Epithelial cell of esophagus (primary cell): ENCODE measurements at places on chromosomes 4 and X.

- DNase-seq, result peak; percentile 67
These were observed 951 bp downstream of the SH3BP2 start for GRCh38 chr4:2793586-2794485.

DNA sequence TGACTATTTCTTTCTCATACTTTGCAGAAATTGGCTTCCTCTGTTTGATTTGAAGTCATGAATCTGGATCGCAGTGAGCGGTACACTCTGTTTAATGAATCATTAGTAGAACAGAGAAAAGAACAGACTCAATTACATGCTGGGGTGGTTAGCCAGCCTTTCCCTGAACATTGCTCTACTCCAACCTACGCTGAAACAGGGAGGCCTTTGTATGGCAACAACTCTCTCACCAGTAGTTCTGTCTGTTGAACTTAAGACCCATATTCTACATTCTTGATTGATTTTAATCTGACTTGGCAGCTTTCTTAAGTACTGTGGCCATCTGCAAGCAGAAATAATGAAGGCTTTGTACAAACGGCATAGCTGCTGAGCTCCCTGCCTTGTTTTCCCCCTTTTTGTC lies 19.0 kb upstream of the AP1S2 start:
- DNase-seq, result no peak

GRCh38 chr4:186104114-186104889 lies at the start of gene FAM149A:
FAM149A (plus strand) TSS chr4:186104704.
- DNase-seq, result peak; percentile 24

DNA sequence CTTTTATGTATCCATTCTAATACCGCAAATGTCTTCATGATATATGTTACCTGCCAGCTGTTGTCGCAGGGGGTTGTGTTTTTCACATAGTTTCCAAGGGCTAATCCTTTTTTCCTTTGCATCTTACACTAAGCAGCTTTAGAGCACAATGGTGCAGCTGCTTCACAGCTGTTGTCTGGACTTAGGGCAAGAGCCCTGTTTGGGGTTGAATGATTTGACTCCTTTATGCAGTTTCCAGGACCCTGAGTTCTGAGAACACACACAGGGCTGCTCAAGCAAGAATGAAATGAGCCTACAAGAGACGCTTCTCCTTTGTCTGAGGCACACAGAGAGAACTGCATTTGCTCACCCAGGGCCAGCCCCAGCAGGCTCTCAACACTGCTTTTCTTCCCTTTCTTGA lies 20.2 kb downstream of the CCNG2 start:
- no peak for DNase-seq

DNA sequence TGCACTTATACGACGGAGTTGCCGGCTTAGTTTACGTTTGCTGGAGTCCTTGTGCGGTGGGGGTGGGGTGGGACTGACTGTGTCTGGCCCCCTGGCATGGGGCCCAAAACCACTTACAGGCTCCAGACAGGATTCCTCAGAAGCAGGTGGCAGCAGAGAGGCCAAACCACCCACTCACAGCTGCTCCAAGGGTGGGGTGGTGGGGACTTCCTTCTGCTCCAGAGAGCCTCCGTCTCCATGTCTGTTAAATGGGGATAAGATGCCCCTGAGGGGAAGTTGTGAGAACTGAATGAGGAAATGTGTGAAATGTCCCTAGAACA lies 36.7 kb downstream of the PSAPL1 start:
- peak; percentile 1 for DNase-seq

- DNase-seq, result no peak
These were observed 51.4 kb upstream of the LSM6 start for GRCh38 chr4:146124023-146124680.

GRCh38 chr4:4533461-4534169 lies 8.2 kb downstream of the STX18 start:
- DNase-seq, result peak; percentile 4

GRCh38 chr4:136748773-136749172 lies 783.5 kb downstream of the PCDH18 start:
- no peak for DNase-seq

- peak; percentile 35 for DNase-seq
These were observed 127.3 kb downstream of the NEK1 start for GRCh38 chr4:169485086-169485485.

DNA sequence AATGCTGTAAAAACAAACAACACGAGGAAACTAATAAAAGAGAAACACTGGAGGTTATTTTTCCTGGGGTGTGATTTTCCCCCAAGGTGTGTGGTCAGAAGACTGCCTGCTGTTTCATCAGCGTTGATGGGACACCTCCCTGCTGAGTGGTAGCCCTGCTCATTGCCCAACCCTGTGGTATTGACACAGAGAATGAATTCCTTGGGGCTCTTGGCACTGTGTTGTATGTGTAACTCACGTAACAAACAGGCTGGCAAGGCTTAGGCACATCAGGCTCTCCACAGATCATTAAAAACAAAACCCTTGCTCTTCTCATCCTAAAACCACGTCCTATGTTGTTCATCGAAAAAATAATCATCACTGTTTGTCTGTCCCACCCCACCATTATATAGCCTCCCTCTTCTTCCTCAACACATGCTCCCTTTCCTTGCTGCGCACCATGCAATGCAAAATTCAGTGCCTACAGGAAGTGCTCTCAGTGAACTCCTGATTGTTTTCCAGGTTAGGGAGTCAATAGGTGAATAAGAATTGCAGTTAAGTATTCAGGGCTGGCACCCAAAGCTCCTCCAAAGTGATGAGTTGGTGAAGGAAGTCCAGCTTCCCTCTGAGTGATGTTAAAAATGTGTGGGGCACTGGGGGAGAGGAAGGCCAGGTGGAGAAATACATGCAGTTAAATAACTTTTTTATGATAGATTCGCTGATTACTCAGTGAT lies 11.4 kb upstream of the PUDP start:
- DNase-seq, result peak; percentile 87

- peak; percentile 17 for DNase-seq
These were observed 723 bp downstream of the NKX6-1 start for GRCh38 chr4:84498203-84498934.

GRCh38 chr4:147954850-147955249 lies 223.0 kb downstream of the ARHGAP10 start:
- DNase-seq, result no peak

DNA sequence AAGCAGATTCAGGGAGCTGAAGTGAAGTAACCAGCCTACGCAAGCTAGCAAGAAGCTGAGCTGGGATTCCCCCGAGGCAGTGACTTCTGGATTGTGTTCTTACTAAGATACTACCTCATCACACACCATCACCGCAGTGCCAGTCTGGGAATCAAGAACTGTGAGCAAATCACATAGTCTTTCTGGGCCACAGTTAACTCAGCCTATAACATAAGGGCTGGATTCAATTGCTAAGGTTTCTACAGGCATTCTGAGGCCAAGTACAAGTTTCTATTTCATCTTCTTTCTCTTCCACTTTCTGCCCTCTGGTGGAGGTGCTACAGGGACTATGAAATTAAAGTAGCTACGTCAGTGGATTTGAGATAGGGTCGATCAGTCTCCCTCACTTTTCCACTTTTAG lies 1.4 kb upstream of the CORIN start:
- DNase-seq, result peak; percentile 34

DNA sequence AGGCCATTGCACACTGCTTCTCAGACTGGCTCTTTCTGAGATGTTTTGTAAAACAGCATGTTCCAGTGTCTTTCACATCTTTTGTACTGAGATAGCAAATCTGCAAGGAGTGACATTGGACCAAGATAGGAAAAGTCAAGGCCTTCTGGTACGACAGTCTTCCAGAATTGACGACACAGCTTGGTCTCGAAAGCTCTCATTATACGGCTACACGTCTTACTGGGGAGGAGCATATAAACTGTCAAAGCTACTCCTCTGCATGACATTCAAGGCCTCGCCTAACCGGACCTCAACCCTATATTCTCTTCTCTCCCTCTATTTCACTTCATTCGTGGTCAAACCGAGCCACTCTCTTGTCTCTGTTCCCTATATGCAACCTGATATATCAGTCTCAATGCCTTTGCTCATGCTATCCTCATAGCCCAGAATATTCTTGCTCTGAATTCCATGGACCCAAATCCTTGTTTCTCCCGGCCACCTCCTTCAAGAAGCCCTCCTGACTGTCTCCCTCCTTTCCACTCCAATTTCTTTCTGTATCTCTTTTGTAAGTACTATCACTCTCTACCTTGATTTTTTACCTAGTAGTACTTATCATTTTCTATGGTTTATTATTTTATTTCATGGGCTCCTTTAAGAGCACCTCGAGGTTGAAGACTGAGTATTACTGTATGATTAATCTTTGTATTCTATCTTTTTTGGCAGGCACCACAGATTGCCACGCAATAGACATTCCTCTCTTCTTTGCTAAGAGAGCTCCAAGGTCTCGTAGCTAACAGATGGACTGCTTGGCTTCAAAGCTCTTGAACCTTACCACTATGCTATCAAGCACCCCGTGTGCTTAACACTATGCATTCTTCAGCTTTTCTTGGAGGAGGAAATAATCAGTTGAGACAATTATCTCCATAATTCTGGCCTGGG lies 35.1 kb downstream of the RBM47 start:
- DNase-seq, result peak; percentile 72

DNA sequence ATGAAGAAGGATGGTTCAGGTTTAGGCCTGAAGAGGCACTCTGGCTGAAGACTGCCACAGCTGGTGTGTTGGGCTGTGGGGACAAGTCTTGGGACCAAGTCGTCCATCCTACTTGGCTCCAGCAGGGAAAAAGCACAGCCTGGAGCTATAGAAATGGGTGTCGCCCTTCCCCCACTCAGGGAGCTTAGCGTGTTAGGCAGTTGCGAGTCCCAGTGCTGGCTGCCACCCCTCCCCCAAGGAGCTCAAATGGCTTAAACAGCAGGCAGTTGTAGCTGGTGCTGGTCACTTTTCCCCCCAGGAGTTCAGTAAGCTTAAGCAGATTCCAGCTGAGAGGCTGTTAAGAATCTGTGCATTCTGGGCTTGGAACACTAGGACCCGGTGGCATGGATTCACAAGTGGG lies 319.5 kb upstream of the POF1B start:
- DNase-seq, result no peak
